Activated CD8-positive, alpha-beta memory T cell treated with anti-CD3 and anti-CD28 coated beads, Interleukin-2, amount 50 U/mL, for 4 hours (primary cell): ENCODE measurements at places on chromosomes 3 and 15.

- peak; percentile 24 for DNase-seq
These were observed at the start of gene TNFSF10 for GRCh38 chr3:172522871-172523818. TSS of gene TNFSF10 (minus strand) at chr3:172523430. CDS start at chr3:172523384, 46 bp downstream.

DNA sequence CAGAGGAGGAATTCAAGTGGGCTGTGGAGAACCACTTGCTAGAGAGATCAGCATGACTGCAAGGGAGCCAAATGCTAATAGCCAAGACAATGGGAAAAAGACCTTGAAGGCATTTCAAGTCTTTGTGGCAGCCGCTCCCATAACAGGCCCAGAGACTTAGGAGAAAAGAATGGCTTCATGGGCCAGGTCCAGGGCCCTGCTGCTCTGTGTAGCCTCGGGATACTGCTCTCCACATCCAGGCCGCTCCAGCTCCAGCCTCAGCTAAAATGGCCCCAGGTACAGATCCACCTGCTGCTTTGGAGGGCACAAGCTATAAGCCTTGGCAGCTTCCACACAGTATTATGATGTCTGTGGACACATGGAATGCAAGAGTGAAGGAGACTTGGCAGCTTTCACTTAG is 157.7 kb downstream of the NECTIN3 start:
- no peak for DNase-seq

GRCh38 chr3:52029053-52029452 is 27.3 kb downstream of the DUSP7 start:
- DNase-seq = no peak

GRCh38 chr3:42526616-42527367 is 24.3 kb downstream of the VIPR1 start:
- peak; percentile 49 for DNase-seq

DNA sequence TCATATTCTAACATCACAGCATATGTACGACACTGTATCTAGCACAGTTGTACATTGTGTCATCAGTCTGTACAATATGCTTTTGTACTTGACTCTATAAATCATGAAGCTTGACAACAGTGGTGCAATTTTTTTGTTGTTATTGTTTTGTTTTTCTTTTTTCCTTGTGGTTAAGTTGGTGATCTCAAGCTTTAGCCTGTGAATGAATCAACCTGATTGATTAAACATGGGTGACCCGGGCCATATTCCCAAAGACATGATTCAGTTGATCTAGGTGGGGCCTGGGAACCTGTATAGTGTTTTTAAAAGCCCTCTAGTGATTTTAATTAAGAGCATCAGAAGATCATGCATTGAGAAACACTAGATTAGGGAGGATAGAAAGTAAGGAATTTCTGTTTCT is 101.8 kb upstream of the AADACL2 start:
- DNase-seq = no peak

DNA sequence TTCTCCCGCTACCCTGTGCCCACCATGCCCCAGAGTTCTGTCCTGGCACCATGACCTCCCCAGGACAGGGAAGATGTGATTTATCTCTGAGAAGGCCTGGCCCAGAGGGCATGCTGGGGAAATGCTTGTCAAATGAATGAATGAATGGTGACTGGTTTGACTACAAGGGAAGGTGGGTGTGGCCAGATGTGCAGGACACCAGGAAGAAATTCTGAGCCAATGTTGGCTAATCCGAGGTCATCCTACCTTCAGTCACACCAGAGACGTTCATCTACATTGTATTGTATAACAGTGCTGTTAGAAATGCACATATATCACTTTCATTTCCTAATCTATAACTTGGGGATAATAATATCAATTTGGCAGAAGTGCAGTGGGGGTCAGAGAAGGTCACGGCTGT is 138.4 kb downstream of the FAM43A start:
- DNase-seq = no peak

- no peak for DNase-seq
These were observed 6.6 kb upstream of the TTLL3 start for GRCh38 chr3:9803494-9803893.

GRCh38 chr3:193906849-193907410 is 229.0 kb upstream of the HES1 start:
- no peak for DNase-seq

DNA sequence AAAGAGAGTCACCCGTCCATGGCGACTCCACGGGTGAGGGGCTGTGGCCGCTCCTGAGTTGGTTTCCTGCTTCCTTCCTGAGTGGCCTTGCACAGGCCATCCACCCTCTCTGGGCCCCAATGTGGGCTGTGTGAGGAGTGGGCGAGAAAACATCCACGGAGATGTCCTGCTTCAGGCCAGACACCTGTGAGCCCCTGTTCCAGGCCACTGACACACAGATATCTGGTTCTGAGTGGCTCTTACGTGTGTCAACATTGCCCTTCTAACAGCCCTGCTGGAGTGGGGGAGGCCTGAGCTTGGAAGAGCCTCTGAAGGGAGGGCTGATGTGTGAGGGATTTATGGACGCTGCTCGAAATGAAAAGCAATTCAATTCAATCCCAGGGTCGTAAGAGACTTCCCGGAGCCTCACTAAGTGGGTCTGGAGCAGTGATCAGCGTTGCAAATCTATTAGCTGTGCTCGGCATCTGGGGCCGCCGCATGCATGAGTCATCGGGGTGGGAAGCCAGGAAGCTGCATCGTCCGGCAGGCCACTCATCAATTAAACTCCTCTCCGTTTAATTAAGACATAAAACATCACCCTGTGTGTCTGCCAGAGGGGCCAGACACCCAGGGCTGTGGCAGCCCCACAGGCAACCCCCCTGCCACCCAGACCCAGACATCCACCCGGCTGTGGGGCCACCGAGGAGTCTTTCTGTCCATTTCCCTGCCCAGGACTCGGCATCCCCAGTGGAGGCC is 20.0 kb upstream of the PRR23E start:
- no peak for DNase-seq

GRCh38 chr15:73317651-73318462 is 50.9 kb downstream of the HCN4 start:
- DNase-seq = no peak

DNA sequence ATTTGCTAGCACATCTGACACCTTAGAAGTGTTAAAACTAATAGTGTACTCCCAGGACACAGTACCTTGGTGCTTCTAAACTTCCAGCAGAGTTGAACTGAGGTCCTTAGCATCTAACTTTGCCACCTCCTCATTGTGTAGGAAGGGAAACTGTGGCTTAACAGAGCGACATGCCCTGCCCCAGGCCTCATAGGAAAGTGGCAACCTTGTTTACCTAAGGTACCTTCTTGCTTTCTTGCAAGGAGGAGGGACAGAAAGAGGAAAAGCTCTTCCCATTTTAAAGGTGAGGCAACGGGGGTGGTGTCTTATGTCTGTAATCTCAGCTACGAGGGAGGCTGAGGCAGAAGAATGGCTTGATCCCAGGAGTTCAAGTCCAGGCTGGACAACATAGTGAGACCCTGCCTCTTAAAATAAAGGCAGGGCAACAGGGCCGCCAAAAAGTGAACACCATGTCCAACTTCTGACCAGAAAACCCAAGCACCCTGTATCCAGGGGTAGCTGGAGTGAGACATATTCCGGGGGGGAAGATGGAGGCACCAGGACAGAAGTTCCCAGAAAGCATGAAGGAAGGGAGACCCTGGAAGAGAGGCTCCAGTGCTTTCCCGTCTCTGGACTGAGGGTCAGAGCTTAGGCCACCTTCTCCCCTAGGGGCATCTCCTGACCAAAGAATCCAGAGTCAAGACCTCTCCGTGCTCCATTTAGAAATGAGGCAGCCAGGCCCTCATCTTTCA is 540 bp upstream of the KLHL40 start:
- DNase-seq = no peak

GRCh38 chr3:37466660-37467359 is 292.4 kb upstream of the LRRFIP2 start:
- DNase-seq = no peak

DNA sequence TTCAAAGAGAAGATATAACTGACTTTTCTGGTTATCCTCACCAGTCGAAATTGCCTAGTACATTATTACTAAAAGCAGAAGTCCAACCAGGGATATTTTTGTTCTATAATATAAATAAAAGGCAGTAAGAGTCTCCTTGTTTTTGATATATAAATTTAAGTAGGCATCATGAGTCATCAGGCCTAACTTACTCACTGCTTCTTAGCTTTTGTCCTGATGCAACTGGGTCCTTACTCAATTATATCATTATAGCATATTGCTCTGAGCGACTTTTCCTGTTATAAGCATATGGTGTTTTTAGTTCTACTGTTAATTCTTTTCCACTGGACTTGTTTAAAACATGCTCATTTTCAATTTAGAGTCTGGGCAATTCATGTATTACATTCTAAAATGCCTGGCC is 910.1 kb downstream of the MCTP2 start:
- DNase-seq = no peak

DNA sequence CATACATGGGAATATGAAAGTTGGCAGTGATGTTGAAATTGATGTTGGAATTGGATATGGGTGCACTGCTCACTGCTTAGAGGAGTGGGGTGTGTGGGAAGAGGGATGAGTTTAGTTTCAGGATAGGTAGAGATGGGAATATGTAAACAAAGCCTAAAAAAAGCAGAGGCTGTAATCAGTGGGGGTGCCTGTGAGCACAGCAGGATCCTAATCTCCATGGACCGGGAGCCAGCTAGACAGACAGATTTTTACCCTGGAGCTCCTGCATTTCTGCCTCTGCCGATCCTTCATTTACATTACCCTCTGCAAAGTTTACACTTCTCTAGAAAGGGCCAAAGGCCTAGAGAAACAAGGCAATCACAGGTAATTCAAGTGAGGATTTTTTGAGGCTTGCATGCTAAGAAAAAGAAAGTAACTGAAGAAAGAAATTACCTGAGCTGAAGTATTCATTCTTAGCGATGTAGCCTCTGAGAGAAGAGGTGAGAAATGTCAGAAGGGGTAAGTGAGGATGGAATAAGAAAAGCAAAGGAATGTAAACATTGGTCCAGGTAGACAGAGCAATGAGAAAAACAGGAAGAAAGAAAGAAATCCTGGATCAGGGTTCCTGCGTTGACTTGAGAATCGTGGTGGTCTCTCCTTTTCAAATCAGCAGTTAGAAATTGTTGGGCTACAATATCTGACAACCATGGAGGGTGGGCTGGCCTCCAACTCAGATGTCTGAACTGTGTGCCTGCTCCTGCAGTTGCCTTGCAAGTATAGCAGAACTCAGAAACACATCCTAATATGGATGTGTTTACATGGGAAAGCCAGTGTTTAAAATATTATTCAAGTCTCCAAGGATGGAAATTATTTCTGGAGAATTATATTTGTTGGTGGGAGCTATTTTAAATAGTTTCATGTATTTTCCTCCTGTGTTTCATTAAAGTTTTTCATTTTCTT is 79.8 kb downstream of the CRTC3 start:
- no peak for DNase-seq

GRCh38 chr15:69593488-69593887 is 140.9 kb downstream of the RPLP1 start:
- no peak for DNase-seq

DNA sequence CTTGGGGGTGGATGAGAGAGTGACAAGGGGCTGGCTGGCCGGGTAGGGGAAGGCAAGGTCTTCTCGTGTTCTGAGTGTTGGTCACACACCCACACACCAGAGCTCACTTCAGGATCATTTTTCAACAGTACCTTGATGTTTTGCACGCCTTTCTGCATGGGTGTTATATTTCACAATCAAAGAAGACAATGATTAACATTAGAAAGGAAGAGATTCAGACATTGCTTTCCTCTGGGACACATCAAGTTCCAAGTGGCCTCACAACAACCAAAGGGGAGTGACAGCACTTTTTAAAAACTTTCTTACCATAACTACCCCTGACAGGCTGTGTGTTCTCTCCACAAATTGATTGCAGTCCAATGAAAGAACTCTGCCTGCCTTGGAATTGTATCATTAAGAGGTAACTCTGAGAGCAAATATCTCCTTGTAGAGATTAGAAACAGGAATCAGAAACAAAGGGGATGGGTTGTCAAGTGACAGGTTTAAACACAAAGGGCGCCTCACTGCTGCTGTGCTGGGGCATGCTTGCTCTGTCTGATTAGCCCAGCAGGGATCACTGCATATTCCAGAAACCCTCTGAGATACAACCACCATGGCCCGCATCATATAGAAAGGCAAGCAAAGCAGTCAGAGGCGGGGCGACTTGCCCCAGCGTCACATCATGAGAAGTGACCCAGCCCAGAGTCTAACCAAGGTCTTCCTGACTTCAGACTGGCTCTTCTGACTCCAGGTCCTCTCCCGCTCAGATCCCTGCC is 230.8 kb downstream of the FEZF2 start:
- no peak for DNase-seq

DNA sequence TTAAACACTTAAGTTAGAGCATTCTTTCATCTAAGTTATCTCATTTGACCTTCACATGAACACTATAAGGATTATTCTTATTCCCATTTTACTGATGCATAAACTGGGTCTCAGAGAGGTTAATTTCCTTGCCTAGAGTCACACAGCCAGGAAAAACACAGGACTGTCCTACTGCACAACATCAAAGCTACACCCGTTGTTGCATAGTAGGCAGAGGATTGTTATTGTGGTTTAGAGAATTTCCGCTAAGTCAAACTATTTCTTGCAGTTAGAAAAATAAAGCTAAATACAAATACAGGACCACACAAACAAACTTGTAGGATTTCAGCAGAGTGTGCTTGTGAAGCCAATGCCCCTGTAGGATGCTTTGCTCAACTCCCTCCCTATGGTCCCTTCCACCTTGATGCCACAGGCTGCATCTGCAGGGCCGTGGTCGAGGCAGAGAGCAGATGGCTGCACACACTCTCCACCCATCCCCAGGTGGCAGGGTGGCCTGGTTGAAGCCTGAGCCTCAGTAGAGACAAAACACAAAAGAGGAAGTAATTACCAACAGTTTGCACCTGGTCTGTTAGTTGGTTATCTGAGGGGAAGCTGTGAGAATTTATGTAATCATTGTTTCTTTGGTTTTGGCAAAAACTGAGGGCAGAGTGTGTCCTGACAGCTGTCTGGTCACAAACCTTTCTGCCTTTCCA is 41.1 kb upstream of the SKOR1 start:
- no peak for DNase-seq

DNA sequence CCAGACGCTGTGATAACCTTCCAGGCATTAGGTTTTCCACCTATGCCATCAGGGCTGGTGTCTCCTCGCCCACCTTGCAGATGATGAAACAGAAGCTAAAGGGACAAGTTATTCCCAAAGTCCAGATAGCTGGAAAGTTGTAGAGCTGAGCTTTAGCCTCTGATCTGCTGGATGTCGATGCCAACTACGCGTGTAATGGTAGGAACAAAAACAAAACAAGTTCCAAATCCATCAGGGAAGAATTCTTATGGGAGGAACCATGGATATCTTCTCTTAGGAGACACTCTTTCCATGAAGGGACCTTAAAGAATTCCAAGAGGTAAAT is 28.1 kb upstream of the RHO start:
- DNase-seq = no peak
